ENCODE measurements at places on chromosomes 13 and 19. TPM values are rescaled to one million over a fixed set of nuclear protein-coding genes. Genes with fewer than 3 reads are reported as not detected.

Gene TMEM59L
- total RNA-seq = 0.51 TPM

Gene PAN3
- total RNA-seq = 13.9 TPM

Gene PET100
- 16.9 TPM for total RNA-seq

Gene ZNF880
- total RNA-seq = 24.8 TPM

Gene POGLUT2
- 14.6 TPM for total RNA-seq

Gene ODAD3
- total RNA-seq = 0.26 TPM

Gene ATXN8OS
- not detected for total RNA-seq
